AG04450 (cell line): ENCODE measurements at places on chromosomes 5 and 9.

- no peak for DNase-seq
Measured at GRCh38 chr9:643966-644365, 197.5 kb upstream of the DMRT1 start.

- no peak for DNase-seq
Measured at GRCh38 chr5:112200131-112200530, 218.9 kb downstream of the EPB41L4A start.

GRCh38 chr9:77604316-77604715 is 43.8 kb downstream of the GNA14 start:
- DNase-seq = no peak

- no peak for DNase-seq
Measured at GRCh38 chr9:134350416-134350994, 24.2 kb downstream of the RXRA start.

DNA sequence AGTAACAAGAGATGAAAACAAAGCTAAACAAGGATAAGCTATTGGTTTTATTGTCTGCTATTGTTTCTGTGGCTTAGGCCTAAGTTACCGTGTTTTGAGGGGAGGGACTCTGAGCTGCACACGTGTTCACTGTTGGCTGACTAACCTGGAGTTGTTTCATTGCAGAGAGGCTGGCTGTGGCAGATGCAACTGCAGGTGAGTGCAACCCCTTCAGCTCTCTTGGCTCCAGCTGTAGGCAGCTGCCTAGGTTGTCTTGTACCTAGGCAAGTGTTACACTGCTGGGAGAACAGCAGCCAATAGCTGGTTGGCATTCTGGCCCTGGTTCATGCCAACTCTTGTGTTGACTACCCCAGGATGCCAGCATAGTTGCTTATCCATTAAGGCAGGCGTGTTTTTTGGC is 17.6 kb upstream of the MATR3 start:
- DNase-seq = no peak

GRCh38 chr9:24451346-24451745 is 94.4 kb downstream of the IZUMO3 start:
- DNase-seq = no peak

DNA sequence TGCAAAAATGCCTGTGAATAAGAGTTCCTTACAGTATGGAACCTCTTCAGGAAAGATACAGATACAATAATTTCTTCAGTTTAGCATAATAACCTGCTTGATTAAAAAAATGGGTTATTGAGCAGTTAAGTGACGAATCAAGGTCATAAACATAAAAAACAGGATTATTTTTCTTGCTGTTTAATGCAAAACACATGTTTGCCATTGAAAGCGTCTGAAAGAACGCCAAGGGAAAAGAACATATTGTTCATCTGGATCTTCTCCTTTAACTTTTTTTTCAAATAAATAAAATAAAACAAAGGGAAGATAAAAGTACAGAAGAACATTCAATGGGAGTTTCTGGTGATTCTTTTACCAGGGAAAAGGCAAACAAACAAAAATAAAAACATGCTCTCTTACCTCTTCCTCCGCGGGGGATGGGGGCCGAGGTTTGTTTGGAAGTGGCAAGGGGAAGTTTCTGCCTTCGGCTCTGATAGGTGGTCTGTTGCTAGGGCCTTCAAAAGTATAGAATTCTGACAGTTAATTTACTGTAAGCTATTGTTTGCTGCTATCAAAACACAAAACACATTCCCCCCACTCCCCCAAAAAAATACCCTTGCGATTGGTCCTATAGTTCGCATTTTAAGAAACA is 20.1 kb downstream of the C5orf58 start:
- no peak for DNase-seq

GRCh38 chr5:150180241-150181026 is 9.4 kb upstream of the SLC6A7 start:
- no peak for DNase-seq
